Stimulated activated CD4-positive, alpha-beta T cell treated with anti-CD3 and anti-CD28 coated beads, Interleukin-1b, Interleukin-23, amount 100 ng/mL, for 4 hours (primary cell): ENCODE measurements at places on chromosomes 6 and 20.

DNA sequence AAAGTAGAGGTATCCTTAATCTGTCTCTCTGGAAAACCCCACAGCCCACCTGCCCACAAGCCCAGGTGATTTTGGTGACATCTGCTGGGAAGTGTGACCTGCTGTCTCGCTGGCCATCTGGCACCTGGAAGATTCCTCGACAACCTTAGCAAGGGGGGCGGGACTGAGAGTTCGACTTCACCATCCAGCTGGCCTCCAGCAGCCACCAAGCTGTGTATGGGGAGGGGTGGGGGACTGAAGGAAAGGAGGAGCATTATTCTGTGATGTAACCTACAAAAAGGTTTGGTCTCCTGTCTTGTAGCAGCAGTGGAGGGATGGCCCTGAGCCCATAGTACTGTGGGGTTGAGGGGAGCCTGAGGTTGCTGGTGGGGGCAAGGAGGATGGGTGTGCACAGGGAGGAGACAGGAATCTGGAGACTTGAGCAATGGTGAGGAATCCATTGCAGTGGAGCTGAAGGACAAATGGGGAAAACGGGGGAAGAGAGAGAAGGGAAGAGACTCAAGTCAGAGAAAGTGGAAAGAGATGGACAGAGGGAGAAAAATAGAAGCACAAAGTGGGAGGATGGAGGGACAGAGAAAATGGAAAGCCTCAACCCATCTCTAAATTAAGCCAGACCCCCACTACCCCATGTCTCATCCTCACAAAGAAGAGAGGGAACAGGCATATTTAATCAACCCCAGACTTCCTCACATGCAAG lies 4.0 kb downstream of the LY6G6F start:
- no peak for DNase-seq

GRCh38 chr6:40472353-40472752 lies 114.8 kb downstream of the LRFN2 start:
- no peak for DNase-seq

GRCh38 chr20:14406495-14406894 lies 69.1 kb upstream of the FLRT3 start:
- DNase-seq, result no peak

- no peak for DNase-seq
Observed at GRCh38 chr6:166643891-166644590, 17.0 kb upstream of the RPS6KA2 start.

- DNase-seq, result no peak
Observed at GRCh38 chr20:25273046-25273445, 25.2 kb downstream of the PYGB start.
